ENCODE measurements at places on chromosomes 7 and 10.

DNA sequence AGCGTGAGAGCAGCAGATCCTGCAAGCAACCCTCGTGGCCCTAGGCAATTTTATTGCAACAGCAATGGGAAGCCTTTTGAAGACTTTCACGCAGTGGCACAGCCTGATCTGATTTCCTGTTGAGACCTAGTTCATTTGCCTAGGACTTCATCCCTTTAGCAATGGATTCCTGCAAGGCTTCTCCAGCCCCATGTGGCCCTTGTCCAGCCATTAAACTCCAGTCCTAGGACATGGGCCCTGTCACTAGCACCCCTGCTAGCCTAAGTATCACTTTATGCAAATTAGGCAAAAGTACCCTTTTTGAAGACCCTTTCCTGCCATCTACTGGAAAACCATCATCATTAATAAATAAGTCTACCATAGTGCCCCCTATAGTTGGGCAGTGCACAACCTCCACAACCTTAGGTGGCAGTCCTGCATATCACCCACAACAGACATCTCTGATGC, 379.4 kb downstream of the GALNT17 start:
- no peak for DNase-seq

DNA sequence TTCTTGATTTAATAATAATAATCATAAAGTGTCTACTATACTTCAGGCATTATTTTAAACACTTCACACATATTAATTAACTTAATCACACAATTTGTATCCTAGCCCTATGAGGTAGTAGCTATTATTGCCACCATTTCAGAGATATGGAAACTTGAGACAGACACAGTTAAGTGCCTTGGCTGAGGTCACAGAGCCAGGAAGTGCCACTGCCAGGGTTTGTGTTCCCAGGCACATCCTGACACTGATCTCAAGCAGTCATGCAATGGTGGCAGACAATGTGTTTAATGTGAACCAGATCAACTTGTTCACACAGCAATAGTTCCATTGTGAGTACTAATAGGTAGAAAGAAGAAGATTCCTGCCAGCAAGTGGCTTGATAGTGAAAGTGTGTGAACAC, 666.0 kb downstream of the SUGCT start:
- no peak for DNase-seq

DNA sequence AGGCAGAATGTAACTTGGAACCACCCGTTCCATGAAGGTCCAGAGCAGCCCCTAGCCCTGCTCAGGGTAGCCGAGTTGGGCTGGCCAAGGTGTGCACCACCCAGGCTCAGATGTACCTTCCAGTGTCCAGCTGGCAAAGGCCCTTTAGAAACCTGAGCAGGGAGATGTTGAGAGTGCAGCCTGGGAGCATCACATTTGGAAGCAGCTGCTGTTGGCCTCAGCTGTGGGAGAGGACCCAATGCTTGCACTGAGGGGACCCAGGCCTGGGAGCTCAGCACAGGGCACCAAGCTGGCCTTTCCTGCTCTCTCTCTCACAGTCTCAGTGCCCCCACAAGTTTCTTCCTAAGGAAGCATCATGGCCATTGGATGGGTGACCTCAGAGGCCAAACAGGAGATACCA, 33.5 kb downstream of the ANXA8 start:
- no peak for DNase-seq

GRCh38 chr10:78362406-78363022, 328.9 kb downstream of the RPS24 start:
- no peak for DNase-seq

GRCh38 chr7:98066934-98067507, 39.6 kb upstream of the LMTK2 start:
- DNase-seq, result no peak

DNA sequence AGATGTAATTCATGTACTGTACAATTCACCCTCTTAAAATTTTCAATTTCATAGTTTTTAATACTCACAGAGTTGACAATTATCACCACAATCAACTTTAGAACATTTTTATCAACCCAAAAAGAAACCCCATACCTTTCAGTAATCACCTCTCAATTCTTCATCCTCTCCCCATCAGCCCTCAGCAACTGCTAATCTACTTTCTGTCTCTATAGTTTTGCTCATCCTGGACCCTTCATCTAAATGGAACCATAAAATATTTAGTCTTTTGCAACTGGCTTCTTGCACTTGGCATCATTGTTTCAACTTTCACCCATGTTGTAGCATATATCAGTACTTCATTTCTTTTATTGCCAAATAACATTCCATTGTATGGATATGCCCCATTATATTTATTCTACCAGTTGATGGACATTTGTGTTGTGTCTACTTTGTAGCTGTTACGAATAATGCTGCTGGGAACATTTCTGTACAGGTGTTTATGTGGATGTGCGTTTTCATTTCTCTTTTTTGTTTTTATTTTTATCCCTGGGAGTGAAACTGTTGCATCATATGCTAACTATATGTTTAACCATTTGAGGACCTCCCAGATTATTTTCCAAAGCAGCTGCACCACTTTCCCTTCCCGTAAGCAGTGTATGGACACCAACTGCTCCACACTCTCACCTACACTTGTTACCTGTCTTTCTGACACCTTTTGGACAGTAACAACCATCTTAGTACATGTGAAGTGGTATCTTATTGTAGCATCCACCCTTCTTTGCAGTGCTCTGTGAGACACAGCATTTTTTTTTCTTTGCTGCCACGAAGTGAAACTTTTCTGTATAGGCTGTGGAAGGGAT, 65.4 kb upstream of the APBB1IP start:
- DNase-seq, result no peak

GRCh38 chr7:134954197-134955082, 31.9 kb upstream of the AGBL3 start:
- no peak for DNase-seq

Data from stimulated activated CD4-positive, alpha-beta T cell treated with anti-CD3 and anti-CD28 coated beads, TNF-alpha, amount 100 ng/mL, for 24 hours (primary cell).